Heart right ventricle (tissue), 16 donors: ENCODE measurements at places on chromosomes 3 and 15. TPM values are rescaled to one million over a fixed set of nuclear protein-coding genes. Genes with fewer than 3 reads are reported as not detected.

CKMT1A gene
- not detected for total RNA-seq

FGF7 gene
- total RNA-seq: 19.6 TPM

SNTN gene
- not detected for total RNA-seq

SERINC4 gene
- not detected for total RNA-seq

TEX9 gene
- 0.49 TPM for total RNA-seq

PLCL2 gene
- 50.9 TPM for total RNA-seq

AQP9 gene
- 1.00 TPM for total RNA-seq

ARHGEF26 gene
- total RNA-seq: 1.2 TPM

COPB2 gene
- total RNA-seq: 64.7 TPM

GREM1 gene
- 0.28 TPM for total RNA-seq

UBA7 gene
- total RNA-seq: 16.4 TPM

SUMF1 gene
- 6.9 TPM for total RNA-seq

ACTR8 gene
- 31.7 TPM for total RNA-seq

PLXND1 gene
- 42.0 TPM for total RNA-seq

ACKR2 gene
- total RNA-seq: 0.97 TPM

FBXO40 gene
- 279 TPM for total RNA-seq

SNURF gene
- 58.2 TPM for total RNA-seq

OXTR gene
- total RNA-seq: 0.49 TPM

DNA sequence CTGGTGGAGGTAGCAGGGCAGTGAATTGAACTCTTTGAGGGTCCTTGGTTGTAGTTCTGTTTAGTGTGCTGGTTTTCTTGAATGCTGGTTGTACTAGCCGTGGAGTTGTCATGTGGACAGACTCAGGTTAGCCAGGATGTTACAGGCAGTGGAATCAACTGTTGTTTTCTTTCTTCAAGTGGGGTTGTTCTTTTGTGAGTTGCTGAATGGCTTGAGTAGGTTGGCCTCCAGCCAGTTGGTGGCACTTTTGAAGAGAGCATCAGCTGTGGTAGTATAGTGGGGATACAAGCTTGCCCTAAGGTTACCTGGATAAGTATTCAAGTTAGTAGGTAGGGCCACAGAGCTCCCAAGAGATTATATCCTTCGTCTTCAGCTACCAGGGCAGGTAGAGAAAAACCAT, 31.8 kb upstream of the RARB start:
- DNase-seq: no peak

- DNase-seq: no peak
Measured at GRCh38 chr15:42650208-42651066, 75.0 kb downstream of the STARD9 start.

DNA sequence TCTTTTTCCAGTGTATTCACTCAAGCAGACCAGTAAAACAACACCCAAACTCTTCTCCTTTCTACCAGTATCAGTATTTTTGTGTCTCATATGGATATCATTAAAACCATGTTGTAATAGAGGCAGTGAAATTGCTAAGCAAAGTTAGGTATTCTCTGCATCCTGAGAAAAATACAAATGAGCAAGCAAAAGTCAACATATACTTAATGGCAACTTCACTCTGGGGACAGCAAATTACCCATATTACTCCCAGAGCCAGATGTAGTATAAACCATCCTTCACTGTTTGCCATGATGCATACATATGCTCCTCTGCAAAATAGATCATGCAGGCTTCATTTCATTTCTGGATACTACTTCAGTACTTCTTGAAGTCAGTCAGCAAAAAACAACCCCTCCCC, 22.1 kb downstream of the UBA5 start:
- no peak for DNase-seq

- DNase-seq: peak; percentile 21
Measured at GRCh38 chr3:189270248-189270832, 98.6 kb downstream of the TPRG1 start.

GRCh38 chr3:195911946-195912270, 3.6 kb upstream of the TNK2 start:
- no peak for DNase-seq

- DNase-seq: no peak
Measured at GRCh38 chr3:87109465-87109864, 117.6 kb upstream of the CHMP2B start.

DNA sequence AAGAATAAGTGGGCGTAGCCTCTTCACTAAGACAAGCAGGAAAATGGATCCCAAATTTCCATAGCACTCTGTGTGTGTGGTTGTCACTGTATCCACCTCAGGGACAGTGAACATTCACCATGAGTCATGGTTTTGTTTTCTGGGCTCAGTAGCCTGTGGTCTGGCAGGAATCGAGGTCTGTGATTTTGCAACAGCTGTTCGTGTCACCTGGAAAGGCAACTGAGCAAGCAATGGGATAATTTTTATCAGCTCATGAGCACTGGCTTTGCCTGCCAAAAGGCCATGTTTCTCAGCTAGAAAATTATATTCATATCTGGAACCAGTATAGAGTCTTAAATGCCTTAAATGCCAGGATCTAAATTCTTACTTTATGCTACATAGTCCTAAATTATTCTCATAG, 60.9 kb downstream of the STRIT1 start:
- DNase-seq: peak; percentile 29

DNA sequence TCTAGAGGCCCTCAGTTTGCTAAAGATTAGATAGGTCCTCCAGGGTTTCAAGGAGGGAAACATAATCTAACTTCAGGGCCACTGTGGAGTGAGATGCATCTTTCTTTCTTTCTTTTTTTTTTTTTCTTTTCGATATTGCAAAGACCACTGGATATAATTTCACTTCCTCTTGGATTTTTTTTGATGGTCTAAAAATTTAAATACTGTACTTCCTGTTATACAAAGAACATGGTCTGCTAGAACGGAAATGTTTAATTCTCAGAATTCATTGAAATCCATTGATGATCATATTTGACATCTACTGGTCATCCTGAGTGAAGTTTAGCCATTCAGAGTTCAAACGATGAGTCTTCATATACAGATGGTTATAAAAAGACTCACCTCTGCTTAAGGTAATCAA, 808.8 kb upstream of the LMCD1 start:
- no peak for DNase-seq

DNA sequence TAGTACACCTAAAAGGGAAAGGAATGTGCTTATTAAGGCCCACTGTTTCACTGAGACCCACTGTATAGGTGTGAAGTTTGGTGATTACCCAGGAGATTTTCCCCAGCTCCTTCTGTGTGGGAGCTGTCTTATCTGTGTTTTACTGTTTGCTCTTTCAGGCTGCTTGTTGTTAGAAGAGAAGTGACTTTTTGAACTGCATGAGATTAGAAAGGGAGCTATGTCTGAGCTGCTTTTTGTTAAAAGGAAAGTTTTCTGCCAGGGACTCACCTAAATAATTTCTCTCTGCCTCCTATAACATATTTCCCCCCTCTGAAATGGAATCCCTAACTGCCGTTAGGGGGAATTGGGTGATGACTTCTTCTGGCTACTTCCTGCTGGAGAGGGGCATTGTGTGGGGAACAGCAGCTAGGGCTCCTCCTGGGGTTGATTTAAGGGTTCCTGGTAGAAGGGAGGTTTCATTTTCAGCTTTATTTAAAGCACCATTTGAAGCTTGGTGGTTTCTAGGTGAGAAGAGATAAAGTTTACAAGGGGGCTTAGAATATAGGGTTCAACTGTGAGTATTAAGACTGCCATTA, 77.1 kb upstream of the ATP11B start:
- no peak for DNase-seq

DNA sequence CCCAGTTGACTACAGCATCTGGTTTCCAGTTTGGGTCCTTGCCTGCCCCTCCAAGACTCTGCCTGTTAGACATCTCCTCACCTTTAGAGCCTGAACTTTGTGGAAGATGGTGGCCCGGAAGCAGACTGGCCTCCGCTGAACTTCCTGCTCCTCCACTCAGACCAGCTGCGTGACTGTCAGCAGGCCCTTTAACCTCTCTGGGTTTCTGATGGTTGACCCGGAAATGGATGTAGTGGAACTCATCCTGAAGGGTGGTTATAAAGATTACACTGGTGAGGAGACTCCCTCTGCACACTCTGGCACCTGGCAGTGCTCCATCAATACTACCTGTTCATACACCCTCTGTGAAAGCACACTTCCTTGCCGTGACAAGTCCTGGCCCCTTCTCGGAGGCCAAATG, 151.9 kb upstream of the TLE3 start:
- no peak for DNase-seq

DNA sequence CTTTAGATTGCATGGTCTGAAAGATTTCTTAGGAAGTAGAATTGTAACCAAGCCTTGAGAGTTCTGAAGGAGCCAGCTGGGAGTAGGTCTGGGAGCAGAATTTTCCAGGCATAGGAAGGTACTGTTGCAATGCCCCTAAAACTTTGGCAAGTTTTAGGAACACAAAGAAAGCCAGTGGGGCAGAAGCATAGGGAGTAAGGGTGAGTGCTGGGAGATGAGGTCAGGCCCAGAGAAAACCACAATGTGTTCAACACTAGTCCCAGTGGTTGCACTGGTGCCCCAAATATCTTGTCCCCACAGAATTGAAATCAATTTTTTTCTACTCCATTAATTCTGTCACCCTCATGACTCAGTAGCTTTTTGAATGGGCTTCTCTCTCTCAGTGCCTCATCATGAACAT, 120.7 kb upstream of the GALNT15 start:
- no peak for DNase-seq

GRCh38 chr15:74828835-74829234, 2.4 kb downstream of the CPLX3 start:
- no peak for DNase-seq

DNA sequence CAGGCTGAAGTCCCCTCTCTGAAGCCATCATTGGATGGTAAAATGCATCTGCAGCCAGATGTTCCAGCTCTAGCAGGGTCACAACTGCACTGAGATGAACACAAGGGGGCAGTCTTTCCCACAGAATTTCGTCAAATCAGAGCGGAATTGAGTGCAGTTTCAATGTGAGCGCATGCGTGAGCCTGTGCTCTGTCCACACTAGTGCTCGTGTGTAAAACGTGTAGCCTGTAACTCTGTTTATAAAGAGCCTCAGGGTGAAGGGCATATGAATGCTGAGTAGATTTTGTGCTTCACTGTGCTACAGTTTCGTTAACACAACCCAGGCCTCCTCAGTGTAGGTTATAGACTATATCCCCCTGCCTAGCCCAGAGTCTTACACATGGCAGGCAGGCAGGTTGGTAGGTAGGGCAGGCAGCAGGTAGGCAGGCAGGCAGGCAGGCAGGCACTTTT, 92.7 kb upstream of the GOLGA6L4 start:
- DNase-seq: peak; percentile 76

GRCh38 chr3:58575971-58576652, 1.1 kb downstream of the FAM107A start:
- DNase-seq: peak; percentile 53

- no peak for DNase-seq
Measured at GRCh38 chr3:171895900-171896299, 52.8 kb downstream of the TMEM212 start.

- DNase-seq: no peak
Measured at GRCh38 chr3:3783696-3784095, 15.5 kb upstream of the LRRN1 start.

DNA sequence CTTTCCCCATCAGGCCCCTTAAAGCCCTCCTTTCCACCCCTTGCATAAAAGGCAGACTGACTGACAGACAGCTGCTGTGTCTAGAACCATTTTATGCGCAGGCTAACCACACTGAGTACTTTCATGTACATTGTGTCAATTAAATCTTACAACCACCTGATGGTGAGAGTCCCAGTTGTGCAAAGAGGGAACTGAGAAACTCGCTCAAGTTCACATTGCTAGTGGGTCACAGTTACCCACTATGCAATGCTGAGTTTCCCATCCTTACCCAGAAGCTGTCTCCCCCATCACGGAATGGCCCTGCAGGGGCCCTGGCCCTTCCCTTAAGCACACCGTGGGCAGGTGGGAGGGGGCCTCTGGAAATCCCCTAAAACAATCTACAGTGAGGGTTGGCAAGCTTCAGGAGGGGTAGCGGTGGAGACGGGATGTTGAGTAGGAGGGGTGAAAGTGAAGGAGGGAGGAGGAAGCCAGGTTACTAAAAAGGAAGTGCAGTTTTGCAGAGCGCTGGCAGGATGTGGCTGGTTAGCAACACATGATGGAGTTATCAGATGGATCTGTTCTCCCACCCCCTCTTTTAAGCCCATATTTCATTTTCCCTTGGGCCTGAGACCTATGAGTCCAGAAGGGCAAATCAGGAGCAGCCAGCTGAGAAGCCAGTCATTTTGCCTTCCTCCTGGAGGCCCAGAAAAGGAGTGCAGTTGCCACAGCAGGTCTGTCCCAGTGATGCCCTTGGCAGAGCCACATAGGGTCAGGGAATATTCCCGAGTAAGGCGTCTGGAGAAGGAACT, 30.0 kb downstream of the STARD5 start:
- DNase-seq: no peak

GRCh38 chr3:155303540-155304097, 10.1 kb upstream of the STRIT1 start:
- DNase-seq: no peak

- no peak for DNase-seq
Measured at GRCh38 chr15:51313074-51313393, 25.4 kb downstream of the CYP19A1 start.

- no peak for DNase-seq
Measured at GRCh38 chr3:13710251-13710650, 161.3 kb downstream of the FBLN2 start.

DNA sequence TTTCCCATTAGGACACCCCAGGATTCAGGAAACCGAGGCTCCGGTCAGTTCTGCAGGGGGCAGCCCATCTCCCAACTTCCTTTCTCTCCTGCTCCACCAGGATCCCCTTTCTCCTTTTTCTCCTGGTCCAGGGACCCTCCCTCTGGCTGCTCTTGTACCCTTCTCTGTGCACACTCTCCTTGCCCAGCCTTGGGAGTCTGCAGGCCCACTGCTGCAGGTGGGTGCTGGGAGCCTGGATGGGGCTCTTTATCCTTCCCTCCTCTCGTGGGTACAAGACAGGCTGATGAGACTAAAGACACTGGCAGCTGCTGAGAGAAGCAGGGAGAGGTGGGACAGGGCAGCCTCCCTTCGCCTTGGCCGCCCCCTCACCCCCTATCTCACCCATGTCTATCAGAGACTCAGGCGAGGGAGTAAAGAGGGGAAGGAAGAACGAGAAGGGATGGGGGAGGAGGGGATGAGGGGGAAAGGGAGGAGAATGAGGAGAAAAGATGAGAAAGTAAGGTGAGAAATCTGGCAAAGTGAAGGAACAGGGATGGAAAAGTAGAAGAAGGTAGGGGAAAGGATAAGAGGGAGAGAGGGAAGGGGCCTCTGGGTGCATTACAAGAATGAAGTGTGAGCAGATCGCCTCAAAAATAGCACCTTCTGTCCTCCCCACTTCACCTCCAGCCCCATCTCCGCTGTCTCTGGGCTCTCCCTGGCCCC, 45.2 kb downstream of the ITGA11 start:
- DNase-seq: no peak

DNA sequence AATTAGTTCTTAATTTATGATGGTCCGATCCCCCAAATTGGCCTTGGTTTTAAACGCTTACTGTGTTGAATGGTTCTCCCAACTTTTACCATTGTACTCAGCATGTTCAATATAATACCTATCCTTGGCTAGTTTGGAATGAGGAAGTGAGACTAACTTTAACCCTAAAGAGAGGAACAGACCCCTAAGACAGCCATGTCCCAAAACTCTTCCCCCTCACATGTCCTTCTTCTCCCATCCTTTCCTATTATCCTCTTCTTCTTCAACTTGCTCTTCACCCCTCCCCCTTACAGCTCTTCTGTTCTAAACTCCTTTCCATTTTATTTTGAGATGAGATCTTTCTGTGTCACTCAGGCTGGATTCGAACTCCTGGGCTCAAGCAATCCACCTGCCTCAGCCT, 116.5 kb downstream of the RBMS3 start:
- DNase-seq: no peak
